ENCODE measurements at places on chromosomes 5 and 9.
A peak's percentile ranks its signal among the peaks of the same experiment; 100 is the strongest.

- no peak for DNase-seq
Observed at GRCh38 chr5:16810208-16810854, 125.8 kb downstream of the MYO10 start.

GRCh38 chr5:15731699-15732098 lies 231.7 kb downstream of the FBXL7 start:
- DNase-seq: no peak

GRCh38 chr9:136021171-136021871 lies 60.1 kb upstream of the UBAC1 start:
- DNase-seq: no peak

DNA sequence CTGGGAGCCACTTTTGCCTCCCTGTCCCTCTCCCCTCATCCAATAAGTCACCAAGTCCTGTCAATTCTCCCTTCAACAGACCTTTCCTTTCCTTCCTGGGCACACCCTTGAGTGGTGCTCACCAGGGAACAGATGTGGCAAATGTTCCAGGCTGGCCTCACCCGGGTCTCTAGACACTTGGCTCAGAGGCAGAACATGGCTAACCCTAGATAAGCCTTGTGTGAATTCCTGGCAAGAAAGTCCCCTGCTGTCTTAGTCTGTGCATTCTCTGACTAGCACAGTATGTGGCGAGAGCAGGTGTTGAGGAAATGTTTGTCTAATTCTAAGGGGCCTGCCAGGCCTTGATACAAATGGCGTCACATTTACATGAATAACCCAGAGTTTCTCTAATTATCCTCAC lies 41.2 kb upstream of the PTGS1 start:
- DNase-seq: no peak

- DNase-seq: peak; percentile 41
Observed at GRCh38 chr5:150046031-150046430, 40.3 kb downstream of the CSF1R start.

DNA sequence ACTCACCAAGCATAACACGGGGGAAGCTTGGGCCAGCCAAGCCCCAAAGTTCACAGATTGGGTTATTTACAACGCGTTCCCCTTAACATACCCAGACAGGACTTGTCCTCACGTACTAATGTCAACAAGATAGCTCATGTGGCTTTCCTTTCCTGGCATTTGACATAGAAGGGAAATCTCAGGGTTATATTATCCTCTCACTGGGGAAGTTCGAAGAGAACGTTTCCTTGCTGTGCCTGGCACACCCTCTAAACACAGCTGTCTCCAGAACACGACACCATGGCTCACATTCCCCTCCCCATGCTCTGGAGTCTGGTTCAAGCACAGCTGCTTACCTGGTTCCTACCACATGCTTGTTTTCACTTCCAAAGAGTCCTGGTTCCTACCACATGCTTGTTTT lies 46.8 kb upstream of the OTULINL start:
- DNase-seq: no peak

DNA sequence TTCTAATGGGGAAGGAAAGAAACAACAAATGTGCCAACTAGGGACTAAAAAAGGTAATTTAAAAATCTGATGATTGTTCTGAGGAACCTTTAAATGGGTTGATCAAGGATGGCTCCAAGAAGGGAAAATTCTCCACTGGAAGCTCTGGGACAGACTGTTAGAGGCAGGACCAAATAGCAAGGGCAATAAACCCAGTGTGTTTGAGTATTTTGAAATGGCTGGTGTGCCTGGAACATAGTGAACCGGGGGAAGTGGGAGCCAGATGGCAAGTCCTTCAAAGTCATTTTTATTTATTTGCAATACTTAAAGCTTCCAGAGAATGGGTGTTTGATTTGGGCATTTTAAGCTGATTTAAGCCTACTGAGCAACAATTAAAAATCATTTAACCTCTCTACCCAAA lies 587.7 kb upstream of the MEF2C start:
- no peak for DNase-seq

DNA sequence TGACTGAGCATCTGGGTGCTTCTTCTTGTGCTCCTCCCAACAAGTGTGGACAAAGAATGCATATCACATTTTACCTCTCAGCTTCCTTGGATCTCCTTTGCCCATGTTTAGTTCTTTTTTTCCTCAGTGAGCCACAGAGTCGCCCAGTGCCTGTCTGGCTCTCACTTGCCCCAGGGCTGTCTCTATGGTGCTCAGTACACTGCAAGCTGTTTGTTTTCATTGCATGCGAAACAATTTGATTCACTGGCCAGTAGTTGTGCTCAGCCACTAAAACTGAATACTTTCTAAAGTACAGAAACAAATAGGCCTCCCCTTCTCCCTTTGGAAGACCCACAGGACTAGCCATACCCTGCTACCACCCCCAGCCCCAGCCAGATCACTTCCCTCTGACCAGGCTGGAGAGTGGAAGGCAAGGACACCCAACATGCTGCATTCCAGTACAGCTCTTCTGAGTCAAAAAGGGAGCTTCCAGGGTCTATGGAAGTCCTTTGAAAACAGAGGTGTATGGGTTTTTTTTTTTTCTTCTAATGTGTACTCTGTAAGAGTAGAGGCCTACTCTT lies 3.8 kb downstream of the LHFPL2 start:
- no peak for DNase-seq

- DNase-seq: no peak
Observed at GRCh38 chr5:179698935-179699615, at the start of gene CANX. CANX (plus strand) TSS chr5:179698967; CDS start chr5:179705682, 6,715 bp downstream.

DNA sequence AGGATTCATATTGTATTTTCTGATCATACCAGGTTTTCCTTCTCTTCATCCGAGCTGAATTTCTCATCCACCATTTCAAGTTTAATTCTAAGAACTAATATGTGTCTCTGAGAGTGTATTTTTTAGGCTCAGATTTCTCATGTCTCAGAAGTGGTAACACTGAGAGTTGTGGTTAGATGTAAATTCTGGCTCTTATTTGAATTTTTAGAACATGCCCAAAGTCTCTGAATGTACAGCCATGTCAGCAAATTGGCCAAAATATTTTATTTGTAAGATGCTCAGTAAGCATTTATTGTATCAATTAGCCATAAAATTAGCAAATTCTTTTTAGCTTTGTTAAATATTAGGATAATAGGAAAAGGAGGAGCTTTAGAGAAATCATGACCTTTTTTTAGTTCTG lies 16.6 kb downstream of the SV2C start:
- DNase-seq: no peak

DNA sequence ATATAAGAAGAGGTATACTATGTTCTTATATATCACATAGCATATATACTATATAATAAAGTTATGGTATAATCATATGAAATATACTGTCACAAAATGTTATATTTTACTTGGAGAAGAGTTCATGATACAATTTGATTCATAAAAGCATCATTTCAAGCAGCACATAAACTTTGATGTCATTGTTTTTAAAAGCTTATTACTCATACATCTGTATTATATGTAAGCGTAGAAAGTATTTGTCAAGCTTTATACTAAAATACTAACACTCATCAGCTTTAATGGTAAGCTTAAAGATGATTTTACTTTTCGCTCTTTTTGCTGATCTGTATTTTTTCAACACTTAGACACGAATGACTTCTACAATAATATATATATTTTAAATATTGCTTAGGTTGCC lies 34.0 kb upstream of the ZNF618 start:
- DNase-seq: no peak

GRCh38 chr5:151572657-151573368 lies 18.3 kb downstream of the FAT2 start:
- no peak for DNase-seq

DNA sequence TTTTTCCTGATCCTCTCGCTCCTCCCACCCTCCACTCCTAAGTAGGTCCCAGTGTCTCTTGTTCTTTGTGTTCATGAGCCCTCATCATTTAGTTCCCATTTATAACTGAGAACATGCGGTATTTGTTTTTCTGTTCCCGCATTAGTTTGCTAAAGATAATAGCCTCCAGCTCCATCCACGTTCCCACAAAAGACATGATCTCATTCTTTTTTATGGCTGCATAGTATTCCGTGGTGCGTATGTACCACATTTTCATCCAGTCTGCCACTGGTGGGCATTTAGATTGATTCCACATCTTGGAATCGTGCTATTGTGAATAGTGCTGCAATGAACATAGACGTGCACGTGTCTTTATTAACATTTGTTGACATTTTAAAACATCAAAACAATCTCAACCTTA lies 34.2 kb upstream of the CACNA1B start:
- DNase-seq: no peak

GRCh38 chr9:93017621-93018020 lies 40.9 kb upstream of the SUSD3 start:
- no peak for DNase-seq

- peak; percentile 70 for DNase-seq
Observed at GRCh38 chr5:147188200-147189108, 46.4 kb upstream of the STK32A start.

DNA sequence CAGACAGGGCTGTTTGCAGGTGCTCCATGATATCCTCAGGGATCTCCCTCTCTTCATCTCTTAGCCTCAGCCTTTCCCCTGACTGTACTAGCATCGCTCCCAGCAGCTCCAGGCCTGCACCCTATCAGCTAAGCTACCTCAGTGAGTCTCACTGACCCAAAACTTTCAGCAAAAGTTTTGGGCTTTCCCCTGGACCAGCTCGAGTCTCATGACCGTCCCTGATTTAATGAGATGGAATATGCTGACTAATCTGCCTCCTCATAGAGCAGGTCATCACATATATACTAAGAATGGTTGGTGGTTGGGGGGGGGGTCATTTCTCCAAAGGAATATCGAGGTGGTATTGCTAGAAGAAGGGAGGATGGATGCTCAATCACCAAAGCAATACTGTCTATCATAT lies 151.5 kb downstream of the NR3C1 start:
- DNase-seq: no peak

DNA sequence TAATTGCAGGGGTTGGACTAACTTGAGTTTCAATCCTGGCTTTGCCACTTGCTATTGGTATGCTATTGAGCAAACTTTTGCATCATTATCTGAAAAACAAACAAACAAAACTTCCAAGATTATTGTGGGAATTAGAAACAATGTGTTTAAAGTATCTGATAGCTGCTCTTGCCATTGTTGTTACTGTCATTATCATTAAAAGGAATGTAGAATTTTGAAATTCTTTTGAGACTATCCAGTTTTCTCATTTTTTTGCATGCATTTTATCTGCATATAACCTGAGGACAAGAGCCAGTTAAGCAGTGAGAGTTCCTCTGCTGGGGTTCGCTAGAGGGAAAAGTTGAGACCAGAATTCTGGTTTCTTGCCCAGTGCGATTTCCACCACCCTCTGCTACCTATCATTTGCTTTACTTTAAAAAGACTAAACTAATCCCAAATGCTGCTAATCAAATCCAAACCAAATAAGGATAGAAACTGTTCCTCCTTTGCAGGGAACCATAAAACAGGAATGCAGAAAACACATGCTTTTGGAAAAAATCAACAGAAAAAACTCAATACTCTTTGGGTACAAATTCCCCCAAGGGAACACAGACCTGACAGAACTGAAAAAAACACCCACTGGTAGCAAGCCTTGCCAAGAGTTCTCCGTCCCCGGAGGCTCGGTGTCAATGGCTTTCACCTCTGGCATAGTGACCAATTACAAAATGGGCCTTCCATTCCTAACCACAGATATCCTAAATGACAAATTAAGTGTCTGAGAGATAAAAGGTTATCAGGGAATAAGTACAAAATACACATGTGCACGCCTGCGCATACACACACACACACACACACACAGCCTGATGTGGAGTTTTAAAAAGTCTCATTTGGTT lies 373.7 kb downstream of the ARL15 start:
- no peak for DNase-seq

DNA sequence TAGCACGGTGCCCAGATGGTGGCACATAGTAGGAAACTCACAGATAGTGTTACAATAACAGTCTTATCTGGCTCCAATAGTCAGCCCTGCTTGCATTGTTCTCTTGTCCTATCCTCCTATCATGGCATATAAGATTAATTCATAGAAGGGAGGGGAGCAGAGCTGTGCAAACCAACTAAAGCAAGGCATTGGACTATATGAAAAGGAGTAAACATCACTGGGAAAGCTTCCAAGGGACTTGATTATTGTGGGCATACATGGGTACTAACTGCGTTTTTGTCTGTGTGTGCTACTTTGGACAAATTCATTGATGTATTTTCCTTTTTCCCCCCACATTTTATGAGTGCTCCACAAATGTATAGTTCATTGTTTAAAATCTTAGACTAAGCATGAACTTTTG lies 43.8 kb upstream of the C5orf47 start:
- DNase-seq: no peak

DNA sequence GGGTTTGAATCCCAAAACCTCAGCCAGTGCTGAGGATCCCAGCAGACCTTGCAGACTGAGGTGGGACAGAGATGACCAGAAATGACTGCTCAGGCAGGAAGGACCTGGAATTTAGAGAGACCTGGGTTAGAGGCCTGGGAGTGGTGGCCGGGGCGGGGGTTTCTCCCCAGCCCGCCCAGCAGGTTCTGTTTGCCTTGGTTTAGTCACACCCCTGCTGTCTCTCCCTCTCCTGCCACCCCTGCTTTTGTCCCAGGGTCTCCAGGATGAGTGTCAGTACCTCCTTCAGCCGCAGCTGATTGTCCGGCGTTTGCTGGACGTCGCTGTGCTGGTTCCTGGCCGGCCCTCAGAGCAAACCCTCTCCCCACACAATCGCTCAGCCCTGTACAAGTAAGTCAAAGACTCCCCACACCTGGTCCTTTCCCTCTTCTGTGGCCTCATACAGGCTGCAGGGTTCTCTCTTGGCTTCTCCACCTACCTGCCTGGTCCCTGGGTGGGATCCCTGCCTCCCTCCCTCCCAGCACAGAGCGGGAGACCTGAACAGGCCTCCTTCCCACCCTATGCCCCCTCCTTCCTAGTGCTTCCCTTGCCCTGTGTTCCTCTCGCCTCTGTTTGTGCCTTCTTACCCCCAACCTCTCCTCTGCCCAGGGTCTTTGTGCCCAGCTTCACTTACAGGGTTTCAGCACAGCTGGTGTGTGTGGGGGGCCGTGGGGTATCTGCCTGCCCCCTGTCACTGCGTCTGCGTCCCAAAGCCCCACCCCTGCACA lies 12.0 kb downstream of the TMEM8B start:
- no peak for DNase-seq

- DNase-seq: no peak
Observed at GRCh38 chr5:175202463-175203068, 241.4 kb downstream of the DRD1 start.

DNA sequence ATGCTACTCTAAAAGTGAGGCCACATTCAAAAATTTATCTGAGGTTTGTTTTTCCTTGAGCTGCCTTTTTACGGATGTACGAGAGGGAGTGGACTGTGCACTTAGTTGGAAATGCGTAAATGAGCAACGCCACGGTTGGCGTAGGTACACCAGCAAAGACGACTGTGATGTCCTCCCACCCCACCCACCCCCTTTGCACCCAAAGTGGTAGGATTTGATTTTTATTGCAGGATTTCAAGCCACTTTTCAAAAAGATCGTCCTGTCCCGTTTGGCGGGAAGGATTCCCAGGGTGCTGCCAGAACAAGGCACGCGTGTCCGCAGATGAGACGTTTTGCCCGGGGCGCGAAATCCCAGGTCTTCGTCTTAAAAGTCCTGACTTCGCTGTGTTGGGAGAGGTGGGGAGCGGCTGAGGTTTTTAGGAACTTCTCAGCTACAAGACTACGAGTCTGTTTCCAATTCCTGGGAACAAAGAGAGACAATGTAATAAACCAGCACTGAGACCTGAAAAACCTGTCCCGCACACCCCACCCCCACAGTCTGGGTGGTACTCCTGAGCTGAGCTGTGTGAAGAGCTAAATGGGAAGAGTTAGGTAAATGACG lies 1.0 kb upstream of the TLE1 start:
- no peak for DNase-seq
